ENCODE measurements at places on chromosomes 3 and 15.

DNA sequence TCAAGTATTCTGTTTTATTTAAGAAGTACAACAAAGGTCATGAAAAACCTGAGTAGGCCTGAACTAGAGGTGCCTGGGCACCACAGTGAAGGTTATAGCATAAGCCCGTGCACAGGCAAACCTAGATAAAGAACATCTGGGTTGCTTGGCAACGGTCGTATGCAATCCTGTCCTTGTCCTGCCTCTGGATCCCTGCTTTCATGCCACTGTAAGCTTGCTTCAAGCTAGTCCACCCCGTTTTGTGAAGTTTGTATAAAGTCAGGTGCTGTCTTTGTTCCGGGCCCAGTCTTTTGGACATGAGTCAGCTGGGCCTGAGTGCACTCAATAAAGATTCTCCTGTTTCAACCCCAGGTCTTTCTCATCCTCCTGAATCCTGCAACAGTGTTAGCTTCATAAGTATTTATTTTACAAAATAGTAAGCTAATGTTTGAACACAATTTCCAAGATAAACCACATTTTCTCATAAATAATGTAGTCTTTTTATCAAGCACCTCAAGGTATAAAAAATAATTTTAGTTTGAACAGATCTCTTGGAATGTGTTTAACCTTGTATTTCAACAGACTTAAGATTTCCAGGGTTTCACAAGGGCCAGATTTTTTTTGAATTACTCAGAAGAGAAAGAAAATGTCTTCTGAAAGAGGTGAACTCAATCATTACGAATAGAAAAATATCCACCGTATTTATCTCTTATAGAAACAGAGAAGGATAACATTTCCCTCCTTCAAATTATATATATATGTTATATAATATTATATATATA is 14.3 kb upstream of the SLC9C1 start:
- no peak for DNase-seq

DNA sequence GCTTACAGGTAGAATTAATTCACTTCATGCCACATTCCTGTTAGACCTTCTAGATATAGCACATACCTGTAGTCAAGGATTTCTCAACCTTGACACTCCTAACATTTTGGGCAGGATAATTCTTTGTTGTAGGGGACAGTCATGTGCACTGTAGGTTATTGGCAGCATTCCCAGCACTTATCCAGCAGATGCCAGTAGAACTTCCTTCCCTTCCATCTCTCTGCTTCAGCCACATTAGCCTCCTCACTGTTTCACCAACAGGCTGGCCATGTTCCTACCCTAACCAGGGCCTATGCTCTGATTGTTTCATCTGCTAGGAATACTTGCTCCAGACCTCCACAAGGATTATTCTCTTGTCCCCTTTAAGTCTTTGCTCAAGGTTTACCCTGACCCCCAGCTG is 68.0 kb upstream of the STAC start:
- DNase-seq = no peak

DNA sequence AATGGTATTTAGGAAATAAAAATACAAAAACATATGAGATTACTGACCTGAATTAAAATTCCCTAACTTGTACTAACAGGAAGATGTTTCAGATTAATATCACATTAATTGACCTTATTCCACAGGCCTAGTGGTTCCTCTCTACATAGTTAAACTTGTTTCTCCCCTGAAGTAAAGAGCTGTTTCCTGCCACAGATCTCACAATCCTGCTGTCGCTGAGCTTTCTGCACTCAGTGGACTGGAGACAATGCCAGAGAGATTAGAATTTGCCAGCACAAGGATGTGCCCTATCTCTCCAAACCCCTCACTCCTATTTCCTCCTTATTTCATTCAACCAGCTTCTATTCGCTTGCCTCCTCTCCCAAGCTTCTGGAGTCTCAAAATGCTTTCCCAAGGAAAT is 130.6 kb downstream of the CTNNB1 start:
- no peak for DNase-seq

DNA sequence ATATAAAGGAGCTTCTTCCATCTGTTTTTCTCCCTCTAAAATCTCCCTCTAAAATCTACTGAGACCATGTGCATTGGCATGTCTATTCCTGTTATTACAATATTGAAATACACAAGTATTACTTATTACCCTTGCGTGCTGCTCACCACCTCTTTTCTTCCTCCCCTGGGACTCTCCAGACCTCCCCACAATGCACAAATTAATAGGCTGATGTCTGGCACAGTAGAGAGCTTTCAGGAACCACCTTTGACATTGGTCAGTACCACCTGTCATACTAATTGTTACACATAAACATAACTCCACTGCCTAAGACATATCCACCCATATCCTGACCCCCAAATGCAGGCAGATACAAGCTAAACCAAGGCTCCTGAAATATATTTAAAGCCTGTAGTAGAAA is 722.6 kb downstream of the FHIT start:
- no peak for DNase-seq

DNA sequence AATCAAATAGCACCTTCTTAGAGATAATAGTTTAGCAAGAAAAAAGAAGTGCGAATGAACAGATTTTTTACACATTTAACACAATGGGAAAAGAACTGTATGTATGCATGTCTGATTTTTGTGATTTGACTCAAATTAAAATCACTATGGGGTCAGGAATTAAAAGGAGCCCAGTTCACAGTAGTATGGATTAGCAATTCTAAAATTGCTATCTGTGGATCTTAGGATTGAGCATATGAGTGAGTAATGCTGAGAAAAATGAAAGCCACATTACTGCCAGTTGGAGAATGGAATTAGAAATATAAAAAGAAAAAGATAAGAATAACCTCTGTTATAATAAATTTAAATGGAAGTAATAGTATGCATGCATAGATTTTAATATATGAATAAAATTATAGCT is 386.8 kb upstream of the PLSCR5 start:
- no peak for DNase-seq

GRCh38 chr15:40871749-40872617 is 2.1 kb downstream of the RHOV start:
- no peak for DNase-seq

GRCh38 chr15:43241100-43241499 is 20.3 kb upstream of the EPB42 start:
- no peak for DNase-seq

DNA sequence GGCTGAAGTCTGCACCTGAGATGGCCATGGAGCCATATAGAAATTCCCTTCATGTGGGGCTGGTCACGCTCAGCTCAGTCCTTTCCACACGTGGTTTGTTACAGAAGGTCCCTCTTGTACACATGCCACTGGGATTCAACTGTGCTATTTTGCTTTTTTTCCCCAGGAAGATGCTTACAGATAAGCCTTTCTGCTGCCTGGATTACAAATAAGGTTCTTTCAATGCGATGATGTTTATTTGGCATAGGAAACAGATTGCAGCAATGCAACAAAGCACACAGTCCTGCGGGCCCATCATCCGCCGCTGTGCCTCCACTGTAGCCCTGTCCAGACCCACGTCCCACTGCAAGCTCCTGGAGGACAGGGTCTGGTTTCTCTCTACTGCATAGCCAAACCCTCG is 124.8 kb downstream of the XXYLT1 start:
- no peak for DNase-seq

- no peak for DNase-seq
Measured at GRCh38 chr15:58608711-58609110, 140.8 kb downstream of the ADAM10 start.

DNA sequence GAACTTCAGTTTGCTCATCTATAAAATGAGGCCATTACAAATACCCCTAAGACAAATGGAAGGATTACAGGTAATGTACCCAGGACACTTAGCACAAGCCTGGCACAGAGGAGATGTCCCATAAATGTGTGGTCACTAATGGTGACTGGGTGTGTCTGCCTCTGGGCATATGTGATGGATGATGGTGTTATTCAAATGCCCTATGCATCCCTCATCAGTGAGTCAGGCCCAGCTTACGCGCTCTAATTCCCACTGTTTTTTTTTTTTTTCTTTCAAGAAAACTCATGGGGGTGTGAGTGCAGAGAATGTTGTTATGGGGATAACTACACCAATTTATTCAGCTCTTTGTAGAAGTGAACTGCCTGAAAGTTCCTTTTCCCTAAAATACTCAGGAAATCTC is 23.6 kb upstream of the KIF23 start:
- no peak for DNase-seq

DNA sequence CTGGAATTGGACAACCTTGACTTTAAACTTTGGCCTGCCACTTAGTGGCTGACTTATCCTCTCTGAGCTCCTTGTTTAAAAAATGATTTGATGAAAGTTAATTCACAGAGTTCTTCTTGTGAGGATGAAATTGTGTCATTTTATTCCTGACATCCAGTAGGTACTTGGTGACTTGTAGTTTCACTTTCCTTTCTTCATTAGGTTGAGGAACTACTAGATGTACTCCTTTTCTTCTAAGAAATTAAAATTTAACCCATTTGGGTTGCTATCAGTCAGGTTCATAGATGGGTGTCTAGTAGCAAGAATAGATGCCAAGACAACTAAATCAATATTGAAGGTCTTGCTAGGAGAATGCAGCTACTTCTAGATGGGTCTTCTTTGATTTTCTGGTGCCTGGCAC is 5.2 kb downstream of the NR1D2 start:
- no peak for DNase-seq

DNA sequence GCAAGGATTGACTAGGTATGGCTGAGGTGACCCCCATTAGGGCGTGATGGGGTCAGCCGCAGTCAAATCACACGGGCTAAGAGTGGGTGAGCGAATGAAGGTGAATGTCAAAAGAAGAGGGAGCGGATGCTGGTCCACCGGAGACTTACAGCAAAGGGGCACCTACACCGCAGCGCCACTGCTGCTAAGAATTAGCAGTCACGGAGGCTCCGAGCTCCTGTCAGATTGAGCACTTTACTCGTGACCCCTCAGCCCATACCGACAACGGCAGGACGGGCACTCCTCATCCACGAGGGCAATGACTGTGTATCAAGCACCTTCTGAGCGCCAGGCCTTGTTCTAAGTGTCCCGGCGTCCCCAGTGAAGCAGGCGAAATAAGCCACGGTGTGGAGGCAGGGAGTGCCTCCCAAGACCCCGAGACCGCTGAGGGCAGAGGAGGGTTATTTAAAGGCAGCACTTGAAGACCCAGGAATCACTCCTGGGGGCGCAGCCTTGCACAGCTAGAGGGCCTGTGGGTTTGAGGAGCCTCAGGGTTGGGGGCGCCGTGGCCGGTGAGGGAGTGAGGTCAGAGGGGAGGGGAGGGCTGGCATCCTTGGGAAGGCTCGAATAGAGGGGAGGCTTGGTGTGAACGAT is 61.6 kb upstream of the GATA2 start:
- DNase-seq = no peak

GRCh38 chr3:107990433-107990832 is 100.4 kb downstream of the CD47 start:
- no peak for DNase-seq

DNA sequence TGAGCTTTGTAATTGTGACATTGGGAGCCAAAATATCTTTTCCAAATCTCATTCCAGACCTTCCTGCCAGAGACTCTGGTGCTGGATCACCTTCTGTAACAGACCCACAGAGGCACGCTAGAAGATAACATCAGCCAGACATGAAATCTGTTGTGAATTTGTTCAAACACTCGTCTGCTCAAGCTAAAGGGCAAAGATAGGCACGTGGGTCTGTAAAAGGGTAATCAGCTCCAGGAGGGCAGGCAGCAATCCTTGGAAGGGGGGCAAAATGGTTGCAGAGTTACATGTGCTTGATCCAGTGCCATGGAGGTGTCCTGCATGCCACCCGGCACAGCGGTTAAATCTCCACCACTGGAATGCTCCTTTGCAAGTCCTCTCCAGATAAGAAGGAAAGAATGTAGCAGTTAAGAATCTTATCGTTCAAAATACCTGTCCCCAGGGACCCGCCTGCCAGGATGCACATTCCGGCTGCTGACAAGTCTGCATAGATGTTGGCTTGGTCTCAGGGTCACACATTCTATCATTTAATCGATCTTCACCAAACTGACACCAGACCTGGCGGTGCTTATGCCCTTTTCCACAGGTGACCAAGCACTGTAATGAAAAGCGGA is 74.8 kb downstream of the ADAMTS9 start:
- DNase-seq = no peak

DNA sequence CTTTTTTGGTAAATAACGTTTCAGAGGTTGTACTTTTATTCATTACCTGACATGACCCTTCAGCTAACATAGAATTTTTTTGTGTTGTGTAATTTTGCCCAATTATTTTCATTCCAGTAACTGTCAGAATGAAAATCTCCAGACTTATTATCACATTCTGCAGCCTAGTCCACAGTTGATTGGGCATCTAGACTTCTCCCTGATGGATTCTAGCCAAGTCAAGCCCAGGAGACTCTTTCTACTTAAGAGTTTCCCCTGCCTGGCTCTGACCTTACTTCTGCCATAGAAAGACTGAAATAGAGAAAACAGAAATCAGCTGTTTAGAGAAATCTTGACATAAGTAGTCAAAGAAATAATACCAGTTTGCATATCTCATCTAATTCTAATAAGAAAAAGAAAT is 82.9 kb upstream of the CDAN1 start:
- DNase-seq = no peak

DNA sequence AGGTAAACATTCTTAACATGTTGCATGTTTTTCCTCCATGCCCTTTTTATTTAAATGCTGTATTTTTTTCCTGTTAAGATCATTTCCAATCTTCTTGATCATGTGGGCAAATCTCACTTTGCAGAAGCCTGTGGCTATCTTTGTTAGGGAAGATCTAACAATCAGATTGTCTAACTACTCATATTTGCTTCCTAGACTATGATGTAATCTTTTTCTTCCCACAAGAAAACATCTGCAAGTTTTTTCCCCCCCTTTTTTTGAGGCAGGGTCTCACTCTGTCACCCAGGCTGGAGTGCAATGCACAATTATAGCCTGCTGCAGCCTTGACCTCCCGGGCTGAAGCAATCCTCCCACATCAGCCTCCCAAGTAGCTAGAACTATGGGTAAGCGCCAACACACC is 15.0 kb upstream of the LMOD3 start:
- DNase-seq = no peak

- no peak for DNase-seq
Measured at GRCh38 chr3:79253704-79254103, 514.1 kb downstream of the ROBO1 start.

- DNase-seq = no peak
Measured at GRCh38 chr15:69543681-69544364, 91.2 kb downstream of the RPLP1 start.

DNA sequence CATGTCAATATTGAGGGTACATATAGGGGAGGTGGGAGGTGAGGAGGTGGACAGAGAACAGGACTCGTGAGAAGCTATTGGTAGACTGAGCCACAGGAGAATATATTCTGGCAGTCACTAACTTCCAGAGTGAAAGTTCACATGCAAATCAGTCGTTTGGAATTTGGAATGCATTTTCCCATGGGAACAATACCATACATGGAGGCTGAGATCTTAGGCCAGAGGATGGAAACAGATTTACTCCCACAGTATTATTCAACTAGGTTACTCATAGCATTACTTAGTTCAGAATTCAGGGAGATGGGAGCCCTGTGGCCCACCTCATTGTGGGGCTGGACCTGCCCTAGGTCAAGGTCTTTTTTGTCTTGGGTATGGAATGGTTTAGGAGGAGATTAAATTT is 36.4 kb upstream of the ABHD2 start:
- no peak for DNase-seq

DNA sequence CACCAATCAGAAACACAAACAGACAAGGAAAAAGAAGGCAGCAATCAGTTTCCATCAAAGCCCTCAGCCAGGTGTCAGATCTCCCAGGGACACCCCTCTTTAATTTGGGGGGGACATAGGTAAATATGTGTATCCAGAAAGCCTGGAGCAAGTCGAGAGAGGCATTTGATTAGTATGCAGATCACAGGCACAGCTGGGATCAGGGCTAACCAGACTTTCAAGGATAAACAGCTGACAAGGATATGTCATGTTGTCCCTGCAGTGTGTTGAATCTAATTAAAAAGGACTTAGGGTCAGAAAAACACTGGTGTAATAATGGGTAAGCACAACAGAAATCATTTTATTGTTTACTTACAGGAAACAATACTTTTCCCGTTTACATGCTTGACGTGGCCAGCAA is 30.2 kb downstream of the NSMCE3 start:
- no peak for DNase-seq
